ENCODE measurements at places on chromosomes 3 and 15.

DNA sequence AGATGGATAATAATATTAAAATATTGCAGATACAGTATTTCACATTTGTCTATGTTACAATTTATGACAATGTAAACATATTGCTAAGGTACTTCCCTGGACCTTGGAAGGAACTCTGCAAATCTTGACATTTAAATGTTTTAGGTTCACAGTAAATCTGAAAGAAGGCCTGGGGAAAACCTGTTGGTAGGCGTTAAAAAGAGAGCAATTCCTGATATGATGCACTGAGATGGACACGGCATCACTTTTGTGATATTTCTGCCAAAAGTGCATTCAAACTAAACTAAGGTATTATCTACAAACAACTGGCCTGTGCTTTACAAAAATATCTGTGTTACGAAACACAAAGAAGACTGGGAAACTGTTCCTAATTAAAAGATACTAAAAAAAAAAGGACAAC lies 6.1 kb upstream of the TP63 start:
- DNase-seq: no peak

DNA sequence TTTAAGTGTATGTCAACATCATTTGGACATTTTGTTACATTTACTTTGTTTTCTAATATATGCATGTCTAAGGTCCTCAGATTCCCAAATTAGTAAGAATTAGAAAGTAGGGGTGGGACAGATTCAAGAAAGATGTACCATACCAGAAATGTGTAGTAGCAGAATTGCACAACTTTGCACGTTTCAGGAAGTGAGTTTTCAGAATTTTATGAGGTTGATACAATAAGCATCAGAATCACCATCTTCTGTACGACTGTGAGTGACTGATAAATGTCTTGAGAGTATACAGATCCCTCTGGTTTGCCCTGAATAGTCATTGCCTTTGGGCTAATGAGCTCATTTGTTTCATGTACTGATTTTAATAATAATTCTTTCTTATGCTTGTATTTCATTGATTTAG lies 9.3 kb downstream of the ARIH2 start:
- no peak for DNase-seq

DNA sequence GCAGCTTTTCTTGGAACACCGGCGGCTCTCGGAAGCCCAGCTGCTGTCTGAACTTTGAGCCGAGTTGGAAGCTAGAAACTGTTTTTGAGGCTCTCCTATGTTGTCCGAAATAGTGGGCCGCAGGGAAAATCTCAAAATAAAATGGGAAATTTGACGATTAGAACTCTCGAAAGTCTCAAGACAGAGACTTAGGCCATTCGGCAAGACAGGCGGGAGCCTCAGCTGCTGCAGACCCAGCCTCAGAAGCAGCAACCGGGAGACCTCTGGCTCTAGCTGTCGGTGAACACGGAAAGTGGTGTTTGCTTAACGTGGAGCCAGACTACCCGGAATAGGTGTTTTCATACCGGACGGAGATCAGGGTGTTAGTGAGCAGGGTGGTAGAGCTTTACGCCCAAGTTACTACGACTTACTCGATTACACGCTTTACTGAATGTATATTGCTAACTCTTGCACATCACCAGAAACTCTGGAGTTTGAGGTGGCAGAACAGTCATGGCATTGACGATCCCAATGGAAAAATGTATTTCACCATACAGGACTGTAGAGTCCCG lies 357 bp upstream of the MAN2C1 start:
- DNase-seq: no peak

DNA sequence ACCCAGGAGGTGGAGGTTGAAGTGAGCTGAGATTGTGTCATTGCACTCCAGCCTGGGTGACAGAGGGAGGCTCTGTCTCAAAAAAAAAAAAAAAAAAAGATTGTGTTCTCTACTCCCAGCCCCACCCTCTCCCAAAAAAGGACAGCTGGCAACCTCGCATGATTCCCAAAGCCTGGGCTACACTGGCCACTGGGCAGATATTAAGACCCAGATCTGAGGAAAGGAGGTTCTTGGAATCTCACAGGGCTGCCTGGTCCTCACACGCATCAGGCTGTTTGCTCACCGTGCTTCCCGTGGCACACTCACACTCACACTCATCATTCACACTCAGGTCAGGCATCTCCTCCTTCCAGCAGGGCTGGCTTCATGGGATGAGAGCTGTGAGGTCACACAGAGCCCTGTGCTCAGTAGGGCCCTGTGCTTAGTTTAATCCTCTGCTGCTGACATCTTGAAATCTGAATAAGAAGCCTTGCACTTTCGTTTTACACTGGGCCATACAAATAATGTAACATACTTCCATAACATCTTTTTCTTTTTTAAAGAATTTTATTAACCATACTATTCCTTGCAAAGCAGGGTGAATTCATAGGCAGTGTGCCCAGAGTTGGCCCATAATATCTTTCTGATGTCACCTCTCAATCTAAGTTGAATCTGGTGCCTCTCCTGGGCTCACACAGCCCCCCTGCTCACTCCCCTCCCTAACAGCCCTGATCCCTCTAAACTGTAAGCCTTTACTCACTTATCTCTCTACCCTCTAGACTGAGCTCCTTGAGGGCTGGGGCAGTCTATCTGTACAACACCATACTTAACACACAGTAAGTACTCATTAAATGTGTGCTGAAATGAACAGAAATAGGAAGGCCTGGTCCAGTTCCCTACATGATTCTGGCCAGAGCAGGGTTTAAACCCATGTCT lies 50.2 kb upstream of the C15orf39 start:
- no peak for DNase-seq

DNA sequence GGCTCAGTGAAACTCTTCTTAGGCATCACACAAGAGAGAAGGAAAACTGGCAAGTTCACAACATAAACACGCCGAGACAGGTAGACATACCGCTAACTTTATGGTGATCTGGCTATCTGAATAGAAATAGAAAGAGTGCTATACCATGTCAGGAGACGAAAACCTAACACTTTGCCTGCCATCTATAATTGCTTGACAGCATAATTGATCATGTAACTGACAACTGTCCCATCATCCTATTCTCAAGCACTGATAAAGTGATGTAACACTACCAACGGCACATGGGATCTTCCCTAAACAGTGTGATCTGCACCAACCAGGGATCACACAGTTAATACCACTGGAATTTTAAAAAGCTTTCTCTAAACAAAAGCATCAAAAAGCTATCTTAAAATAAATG lies 270.9 kb upstream of the NSMCE3 start:
- DNase-seq: no peak

DNA sequence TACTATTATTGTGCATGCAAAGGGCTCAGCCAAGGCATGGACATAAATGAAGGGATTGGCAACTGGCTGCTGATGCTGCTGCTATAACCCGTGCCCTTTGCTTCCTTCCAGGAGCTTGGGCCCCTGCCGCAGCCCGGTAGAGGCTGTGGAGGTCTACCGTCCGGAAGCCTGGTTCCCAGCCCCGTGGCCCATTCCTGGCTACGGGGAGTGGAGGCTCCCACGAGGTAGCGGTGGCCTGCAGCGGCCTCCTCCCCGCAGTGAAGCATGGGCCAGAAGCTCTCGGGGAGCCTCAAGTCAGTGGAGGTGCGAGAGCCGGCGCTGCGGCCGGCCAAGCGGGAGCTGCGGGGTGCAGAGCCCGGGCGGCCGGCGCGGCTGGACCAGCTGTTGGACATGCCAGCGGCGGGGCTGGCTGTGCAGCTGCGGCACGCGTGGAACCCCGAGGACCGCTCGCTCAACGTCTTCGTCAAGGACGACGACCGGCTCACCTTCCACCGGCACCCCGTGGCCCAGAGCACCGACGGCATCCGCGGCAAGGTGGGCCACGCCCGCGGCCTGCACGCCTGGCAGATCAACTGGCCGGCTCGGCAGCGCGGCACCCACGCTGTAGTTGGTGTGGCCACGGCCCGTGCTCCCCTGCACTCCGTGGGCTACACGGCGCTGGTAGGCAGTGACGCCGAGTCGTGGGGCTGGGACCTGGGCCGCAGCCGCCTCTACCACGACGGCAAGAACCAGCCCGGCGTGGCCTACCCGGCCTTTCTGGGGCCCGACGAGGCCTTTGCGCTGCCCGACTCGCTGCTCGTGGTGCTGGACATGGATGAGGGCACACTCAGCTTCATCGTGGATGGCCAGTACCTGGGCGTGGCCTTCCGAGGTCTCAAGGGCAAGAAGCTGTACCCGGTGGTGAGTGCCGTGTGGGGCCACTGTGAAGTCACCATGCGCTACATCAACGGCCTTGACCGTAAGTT lies 15.0 kb downstream of the SPSB4 start:
- DNase-seq: no peak

- no peak for DNase-seq
Observed at GRCh38 chr3:55156851-55157650, 229.2 kb upstream of the LRTM1 start.

- DNase-seq: no peak
Observed at GRCh38 chr15:92418864-92419263, 25.2 kb downstream of the ST8SIA2 start.

DNA sequence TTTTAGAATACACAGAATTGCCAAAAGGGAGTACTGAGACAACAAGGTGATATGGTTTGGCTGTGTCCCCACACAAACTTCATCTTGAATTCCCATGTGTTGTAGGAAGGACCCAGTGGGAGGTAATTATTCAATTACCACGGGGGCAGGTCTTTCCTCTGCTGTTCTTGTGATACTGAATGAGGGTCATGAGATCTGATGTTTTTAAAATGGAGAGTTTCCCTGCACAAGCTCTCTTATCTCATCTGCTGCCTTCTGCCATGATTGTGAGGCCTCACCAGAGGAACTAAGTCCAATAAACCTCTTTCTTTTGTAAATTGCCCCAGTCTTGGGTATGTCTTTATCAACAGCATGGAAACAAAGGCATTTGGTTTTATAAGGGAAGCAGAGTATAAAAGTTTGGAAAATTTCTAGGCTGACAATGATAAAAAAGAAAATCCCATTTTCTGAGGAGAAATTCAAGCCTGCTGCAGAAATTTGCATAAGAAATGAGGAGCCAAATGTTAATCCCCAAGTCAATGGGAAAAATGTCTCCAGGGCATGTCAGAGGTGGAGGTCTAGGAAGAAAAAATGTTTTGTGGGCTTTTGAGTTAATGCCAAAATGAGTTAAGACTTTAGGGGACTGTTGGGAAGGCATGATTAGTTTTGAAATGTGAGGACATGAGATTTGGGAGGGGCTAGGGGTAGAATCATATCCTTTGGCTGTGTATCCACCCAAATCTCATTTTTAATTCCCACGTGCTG lies 130.5 kb upstream of the THRB start:
- DNase-seq: no peak

Data from GM04504 (cell line).